ENCODE measurements at places on chromosomes 7 and 10. TPM values are rescaled to one million over a fixed set of nuclear protein-coding genes. Genes with fewer than 3 reads are reported as not detected.

The PLAC9 gene
- total RNA-seq: not detected

The FGFR2 gene
- not detected for total RNA-seq

The LIPF gene
- not detected for total RNA-seq

The CCDC3 gene
- 0.07 TPM for total RNA-seq

The MAGI2 gene
- 0.12 TPM for total RNA-seq

The SH2D4B gene
- total RNA-seq: 0.23 TPM

The EN2 gene
- total RNA-seq: not detected

The VWDE gene
- 1.9 TPM for total RNA-seq
